ENCODE measurements at places on chromosomes 5 and 9. TPM values are rescaled to one million over a fixed set of nuclear protein-coding genes. Genes with fewer than 3 reads are reported as not detected.
A peak's percentile ranks its signal among the peaks of the same experiment; 100 is the strongest.

Gene MLANA
- not detected for polyA plus RNA-seq

Gene TRIM41
- 15.7 TPM for polyA plus RNA-seq

Gene MCIDAS
- polyA plus RNA-seq = not detected

Gene LCP2
- 16.9 TPM for polyA plus RNA-seq

Gene C5orf58
- polyA plus RNA-seq = not detected

Gene SOHLH1
- not detected for polyA plus RNA-seq

Gene IQGAP2
- 40.2 TPM for polyA plus RNA-seq

DNA sequence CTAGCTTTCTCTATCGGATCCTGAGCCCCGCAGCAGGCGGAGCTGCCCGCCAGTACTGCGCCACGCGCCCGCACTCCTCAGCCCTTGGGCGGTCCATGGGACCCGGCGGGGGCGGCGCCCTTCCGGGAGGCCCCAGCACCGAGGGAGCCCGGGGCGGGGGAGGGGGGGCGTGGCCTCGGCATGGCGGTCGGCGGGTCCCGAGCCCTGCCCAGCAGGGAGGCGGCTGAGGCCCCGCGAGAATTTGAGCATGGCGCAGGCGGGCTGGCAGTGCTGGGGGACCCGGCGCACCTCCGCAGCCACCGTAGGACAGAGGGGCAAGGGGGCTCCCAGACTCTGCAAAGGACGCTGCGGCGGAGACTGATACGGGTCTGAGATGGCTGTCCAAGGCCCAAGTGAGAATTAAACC is 6.8 kb downstream of the ZDHHC11B start:
- peak; percentile 82 for DNase-seq

GRCh38 chr5:1594357-1595106 is 70.8 kb upstream of the LPCAT1 start:
- DNase-seq = peak; percentile 79

DNA sequence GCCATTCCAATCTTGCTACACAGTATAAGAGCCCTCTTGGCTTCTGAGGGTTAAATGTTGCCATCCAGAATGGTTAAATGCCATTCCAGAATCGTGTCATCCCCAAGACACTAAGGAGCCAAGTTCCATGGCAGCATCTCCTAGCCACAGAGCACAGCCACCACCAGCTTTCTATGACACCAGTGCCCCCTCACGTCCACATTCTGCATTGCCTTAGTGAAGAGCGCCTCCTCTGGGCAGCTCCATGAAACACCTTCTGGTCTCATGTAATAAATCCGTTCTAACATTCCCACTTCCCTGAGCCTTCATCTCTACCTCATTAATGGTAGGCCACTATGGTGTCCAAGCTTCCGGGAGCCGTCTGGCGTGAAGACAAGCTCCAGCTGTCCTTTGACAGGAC is 12.4 kb downstream of the CBY3 start:
- DNase-seq = no peak

DNA sequence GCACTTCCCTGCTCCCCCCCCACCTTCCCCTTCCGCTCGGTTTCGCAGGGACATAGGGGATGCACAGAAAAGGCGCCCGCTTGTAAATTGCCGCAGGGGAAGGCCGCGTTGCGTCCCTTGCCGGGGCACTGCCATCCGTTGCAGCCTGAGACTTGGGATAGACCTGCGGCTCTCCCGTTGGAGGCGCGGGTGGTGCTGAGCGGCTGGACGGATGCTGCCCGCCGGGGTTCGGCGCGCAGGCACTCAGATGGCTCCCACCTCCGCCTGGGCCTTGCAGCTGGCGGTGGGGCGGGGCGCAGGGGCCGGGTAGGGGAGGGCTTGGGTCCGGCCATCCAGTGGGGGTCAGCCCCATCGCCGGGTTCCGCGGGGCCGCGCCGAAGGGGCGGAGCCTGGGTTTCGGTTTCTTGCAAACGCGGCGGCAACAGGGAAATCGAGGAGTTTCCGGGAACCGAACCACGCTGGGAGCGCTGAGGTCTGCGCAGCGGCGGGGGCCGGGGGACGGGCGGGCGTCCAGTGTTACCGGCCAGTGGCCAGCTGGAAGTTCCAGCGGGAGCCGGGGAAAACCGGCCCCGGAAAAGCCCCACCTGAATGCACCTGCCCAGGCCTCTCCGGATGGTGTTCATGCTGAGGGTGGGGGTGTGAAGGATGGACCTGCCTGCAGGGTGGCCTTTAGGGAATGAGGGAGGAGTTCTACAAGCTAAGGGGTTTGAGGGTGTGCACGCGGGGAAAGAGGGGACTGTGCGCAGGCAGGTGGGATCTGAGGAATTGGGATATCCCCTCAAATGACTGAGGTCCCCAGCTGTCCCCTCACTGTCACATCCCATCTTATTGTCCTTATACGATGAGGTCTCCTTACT is 6.3 kb upstream of the IRF1 start:
- peak; percentile 95 for DNase-seq

DNA sequence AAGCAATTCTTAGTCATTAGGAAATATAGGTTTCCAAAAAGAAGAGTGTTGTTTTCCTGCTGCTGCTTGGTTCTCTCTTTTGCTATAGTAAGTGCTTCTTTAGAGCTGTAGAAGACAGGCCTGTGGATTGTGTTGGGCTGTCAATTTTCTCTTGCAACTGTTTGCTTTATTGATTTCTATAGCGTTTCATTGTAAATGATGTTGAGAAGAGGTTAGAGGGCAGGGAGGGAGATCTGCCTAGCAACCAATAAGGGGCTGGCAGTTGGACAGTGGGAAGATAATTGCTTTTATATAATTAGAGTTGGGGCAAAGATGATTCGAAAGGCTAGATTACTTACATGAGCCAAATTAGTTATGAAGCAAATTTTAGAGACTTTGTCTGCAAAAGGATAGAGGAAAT is 11.1 kb downstream of the UNC13B start:
- no peak for DNase-seq

- DNase-seq = no peak
Observed at GRCh38 chr9:38232895-38233294, 159.6 kb upstream of the ALDH1B1 start.

DNA sequence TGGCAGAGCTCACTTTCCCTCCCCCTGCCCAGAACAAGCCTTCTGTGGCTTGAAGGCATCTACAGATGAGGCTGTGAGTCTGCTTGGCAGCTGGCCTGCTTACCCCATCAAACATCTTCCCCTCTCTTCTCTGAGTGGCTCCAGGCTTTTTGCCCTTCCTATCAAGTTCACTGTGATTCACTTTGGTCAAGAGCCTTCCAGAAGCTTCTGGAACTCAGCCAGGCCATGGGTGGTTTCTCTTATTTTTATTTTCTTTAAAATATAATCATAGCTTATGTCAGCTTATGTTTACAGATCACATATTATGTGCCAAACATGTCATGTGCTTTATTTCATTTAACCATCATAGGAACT is 267.0 kb downstream of the SEC61B start:
- DNase-seq = no peak

DNA sequence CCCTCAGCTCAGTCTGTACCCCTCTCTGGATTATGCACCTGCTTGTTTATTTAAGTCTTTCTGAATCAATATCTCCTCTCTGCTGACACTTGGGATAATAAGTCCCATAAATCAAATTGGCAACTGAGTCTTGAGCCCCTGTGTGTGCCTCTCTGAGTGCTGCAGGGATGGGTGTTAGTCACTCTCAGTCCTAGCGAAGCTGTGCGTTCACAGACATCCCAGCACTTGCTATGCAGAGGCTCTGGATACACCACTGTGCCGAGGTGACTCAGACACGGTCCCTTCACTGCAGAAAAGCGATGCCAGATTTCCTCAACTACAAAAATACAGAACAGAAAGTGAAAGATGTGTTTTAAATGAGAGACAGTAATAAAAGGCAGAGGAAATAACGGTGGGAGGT is 4.1 kb upstream of the KCNMB1 start:
- no peak for DNase-seq

- DNase-seq = no peak
Observed at GRCh38 chr9:110954822-110955291, 83.4 kb downstream of the LPAR1 start.

DNA sequence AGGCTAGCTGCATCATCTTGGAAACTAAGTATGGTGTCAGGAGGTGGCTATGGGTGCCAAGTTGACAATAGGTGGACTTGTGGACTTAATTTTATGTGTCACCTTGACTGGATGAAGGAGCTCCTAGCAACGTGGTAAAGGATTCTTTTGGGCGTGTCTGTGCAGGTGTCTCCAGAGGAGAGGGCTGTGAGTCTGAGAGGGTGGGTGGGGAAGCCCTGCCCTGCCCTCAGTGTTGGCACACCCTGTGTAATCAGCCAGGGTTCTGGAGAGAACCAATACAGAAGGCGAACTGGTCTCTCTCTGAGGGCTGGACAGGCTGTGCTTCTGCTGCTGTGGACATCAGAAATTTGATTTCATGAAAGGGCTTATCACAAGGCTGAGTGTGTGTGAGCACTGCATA is 61.0 kb downstream of the GTF3C4 start:
- DNase-seq = peak; percentile 35

DNA sequence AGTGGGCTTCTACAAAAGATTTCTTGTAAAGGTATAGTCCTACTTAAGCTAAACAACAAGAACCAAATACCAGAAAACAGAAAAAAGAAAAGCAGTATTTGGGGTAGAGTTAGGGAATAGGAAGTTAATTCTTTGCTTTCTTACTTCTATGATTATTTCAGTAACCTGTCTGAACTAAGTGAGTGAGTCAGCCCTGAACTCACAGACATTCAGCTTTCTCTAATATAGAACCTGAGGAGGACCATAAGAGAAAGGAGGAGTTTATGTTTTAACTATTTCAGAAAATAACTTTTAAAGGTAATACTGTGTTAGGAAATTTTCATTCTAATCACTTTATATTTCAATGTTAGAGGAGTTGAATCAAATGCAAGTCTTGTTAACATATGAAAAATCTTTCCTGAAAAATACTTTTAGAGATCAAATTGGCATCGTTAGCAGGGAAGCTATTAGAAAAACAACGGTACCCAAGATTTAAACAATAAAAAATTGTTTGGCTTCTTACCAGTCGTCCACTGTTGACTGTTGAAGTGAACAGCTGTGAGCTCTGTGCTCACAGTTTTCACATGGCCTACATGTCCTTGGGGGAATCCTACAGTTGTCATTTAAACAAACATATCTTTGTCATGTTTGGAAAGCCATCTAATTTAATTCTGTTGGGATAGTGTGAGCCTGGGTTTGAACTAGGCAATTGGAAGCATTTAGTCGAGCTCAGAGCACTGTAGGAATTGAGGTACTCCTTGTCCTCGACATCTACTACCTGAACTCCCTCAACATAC is 19.9 kb upstream of the ZFAND5 start:
- no peak for DNase-seq

- DNase-seq = no peak
Observed at GRCh38 chr5:124231230-124231629, 515.2 kb downstream of the ZNF608 start.

GRCh38 chr9:93471124-93471523 is 17.7 kb upstream of the FAM120AOS start:
- no peak for DNase-seq

DNA sequence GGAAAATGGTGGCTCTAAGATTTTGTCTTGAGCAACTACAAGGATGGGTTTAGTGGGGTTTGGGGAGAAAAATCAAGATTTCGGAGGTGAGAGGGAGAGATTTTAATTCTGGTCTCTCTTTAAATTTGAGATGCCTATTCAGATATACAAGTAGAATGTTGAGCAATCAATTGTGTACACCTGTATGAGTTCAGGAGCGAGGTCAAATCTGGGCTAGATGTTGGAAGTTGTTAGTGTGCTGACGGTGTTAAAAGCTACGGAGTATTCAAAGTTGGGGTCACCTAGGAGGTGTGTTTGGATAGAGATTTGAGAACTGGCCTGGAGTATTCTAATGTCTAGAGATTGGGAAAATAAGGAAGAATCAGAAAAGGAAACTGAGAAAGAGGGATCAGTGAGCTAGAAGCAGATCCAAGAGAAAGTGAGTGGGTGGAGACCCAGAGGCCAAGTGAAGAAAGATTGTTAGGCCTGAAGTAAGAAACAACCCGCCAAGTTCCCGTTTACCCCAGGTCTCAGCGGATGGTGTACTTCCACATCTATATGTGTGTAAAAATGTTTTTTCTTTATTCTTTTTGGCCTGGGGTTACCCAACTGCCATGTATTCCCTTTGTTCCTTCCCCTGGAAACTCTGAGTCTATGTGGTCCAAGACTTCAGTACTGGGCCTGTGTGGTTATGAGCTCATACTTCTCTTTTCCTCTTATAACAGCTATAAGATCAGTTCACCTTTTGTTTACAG is 11.9 kb upstream of the ARHGAP26 start:
- no peak for DNase-seq

GRCh38 chr5:131628990-131629389 is 6.0 kb downstream of the RAPGEF6 start:
- DNase-seq = no peak

DNA sequence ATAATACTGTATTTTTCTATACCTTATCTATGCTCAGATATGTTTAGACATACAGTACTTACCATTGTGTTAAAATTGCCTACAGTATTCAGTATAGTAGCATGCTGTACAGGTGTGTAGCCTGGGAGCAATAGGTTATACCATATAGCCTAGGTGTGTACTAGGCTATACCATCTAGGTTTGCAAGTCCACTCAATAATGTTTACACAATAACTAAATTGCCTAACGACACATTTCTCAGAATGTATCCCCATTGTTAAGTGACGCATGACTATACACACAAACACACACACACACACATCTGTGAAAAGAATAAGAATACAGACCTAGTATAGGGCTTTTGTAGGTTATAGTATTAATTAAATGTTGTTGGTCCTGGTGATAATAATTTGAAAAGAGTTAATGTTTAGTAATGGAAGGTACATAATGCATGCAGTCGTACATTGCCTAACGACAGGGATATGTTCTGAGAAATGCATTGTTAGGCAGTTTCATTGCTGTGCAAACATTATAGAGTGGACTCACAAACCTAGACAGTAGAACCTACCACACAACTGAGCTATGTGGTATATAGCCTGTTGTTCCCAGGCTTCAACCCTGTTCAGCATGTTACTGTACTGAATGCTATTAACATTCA is 13.6 kb downstream of the TDRD7 start:
- DNase-seq = no peak

DNA sequence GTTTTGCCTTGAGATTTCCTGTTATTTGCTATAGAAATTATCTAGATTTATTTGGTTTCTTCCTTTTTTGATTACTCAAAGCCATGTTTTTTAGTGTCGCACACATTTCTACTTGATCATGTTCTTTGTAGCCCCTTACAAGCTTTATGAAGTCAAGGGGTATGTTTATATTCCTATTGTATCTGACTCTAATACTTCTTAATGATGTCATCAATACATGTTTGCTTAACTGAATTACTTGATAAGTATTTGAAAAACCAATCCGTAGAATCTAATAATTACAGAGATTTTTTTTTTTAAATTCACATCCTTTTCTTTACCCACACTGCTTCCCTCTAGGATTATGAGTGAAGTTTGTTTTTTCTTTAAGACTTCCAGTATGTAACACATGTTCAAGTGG is 53.0 kb downstream of the CDC42SE2 start:
- no peak for DNase-seq
